ENCODE measurements at places on chromosomes 4 and X.

DNA sequence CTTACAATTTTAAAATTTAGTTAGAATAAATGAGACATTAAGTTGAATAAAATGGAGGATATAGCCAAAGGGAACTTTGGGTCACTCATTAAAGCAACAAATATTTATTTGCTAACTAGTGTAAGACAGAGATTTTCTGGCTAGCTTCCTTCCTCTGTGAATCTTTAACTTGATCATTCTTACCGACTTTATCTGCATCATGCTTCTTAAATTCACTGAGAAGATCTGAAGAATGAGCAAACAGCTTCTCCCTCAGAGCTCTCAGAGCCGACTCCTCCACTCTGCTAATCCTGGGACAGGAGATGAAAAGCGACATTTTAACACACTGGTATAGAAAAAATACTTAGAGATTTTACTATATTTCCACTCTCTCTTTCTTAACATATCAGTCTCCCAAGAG, 35.1 kb downstream of the PPEF2 start:
- no peak for DNase-seq

DNA sequence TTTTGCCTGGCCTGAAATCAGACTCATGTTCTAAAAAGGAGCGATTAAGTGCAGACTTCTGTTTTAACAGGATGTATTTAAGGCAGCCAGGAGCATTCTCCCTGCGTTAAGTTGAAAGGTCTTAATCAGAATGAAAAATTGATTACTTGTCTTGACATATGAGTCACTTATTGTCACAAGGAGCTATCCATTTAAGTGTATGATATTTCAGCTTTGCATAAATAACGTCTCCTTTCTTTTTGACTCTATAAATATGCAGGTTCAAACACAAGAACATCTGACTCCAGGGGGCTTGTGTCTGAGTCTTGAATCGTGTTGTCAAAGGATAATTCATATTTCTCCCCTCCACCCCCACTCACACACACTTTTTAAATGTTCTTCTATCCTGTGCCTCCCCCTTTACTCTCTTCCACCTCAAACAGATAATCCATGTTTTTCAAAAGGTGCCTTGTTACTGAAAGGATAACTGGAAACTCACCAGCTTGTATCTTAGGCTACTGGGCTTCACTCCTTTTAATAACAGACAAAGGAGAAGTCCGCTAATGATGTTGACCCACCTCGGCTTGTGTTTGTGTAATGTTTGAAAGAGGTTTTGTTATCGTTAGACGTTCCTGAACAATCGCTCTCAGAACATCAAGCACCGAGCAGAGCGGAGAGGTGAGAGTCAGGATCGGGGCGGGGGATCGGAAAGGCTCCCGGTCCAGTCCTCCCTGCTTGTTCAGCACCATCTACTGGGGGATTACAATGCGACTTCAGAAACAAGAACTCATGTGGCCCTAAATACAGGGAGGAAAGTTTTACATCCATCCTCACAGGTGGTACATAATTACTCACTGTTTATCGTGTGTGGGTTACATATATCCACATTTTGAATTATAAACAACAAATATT, 107.5 kb upstream of the RPL34 start:
- DNase-seq: no peak

- no peak for DNase-seq
These were observed at the start of gene LRRC66 for GRCh38 chr4:52019936-52020657. Gene LRRC66, minus strand, starts transcription at chr4:52020363. Its CDS starts 2,750 bp downstream, at chr4:52017613.

- no peak for DNase-seq
These were observed 112.9 kb downstream of the CEP44 start for GRCh38 chr4:174396599-174397110.

DNA sequence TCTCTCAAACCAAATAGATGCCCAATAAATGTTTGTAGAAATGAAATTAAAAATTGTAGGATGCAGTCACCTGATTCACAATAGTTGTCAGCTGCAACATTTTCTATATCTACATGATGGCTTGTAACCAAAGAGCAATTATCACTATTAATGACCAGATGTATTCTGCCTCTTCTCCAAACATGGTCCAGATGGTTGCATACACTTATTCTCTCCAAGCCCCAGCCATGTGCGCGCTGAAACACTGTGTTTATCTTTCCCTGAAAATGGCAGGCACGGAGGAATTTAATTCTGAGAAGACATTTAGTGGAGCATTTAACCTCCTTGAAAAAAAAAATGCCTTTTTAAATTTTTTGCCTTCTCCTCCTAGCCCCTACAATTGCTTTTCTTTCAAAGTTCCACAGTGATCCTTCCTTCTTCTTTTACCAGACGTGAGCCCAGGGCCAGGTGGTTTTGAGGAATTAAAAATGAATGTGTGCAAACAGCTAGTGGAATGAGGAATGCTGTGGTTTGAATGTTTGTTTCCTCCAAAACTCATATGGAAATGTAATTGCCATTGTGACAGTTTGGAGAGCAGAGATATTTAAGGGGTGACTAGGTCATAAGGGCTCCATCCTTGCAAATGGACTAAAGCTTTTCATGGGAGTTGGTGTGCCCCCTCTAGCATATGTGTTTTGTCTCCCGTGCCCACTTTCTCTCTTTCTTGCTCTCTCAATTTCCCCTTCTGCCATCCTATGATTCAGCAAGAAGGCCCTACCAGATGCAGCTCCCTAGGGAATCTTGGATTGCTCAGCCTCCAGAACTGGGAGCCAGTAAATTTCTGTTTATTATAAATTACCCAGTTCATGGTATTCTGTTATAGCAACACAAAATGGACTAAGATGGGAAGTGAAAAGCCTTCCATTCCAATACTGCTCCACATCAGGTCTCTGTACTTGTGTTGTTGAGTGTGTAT, 136.0 kb downstream of the GABRB1 start:
- DNase-seq: no peak

- no peak for DNase-seq
These were observed 3.0 kb downstream of the GRIPAP1 start for GRCh38 chrX:48999030-48999429.

DNA sequence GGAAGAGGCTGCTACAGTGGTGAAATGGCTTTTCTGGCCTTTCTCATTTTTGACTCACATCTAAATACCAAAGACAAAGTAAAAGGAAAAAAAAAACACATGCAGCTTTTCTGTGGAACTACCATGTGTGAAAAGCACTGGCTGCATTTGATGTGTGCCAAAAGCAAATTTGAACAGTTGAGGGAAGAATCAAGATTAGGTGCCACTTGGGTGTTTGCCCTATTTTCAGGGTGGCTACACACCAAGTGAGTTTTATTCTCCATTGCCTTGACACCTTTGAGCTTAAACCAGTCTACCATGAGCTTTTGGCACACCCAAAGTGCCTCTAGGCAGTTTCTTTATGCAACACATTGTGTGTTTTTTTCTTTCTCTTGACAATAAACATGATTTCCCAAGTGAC, 423.9 kb downstream of the FAM133A start:
- DNase-seq: no peak

DNA sequence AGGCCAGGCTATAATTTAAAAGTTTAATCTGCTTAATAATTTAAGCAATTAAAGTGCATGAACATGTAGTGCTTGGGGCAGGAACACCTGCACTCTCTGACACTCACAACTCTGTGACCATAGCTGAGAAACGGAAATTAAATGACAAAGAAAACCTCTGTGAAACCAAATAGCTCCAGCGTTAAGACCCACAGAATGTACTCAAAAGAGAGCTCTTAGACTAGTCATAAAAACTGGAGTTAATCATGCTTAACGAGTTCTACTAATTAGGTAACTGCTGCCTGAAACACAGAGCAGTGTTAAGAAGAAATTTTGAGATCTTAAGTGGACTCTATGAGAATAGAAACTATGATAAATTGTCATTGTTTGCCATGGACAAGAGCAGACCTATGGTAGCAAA, 174.4 kb upstream of the SPIN4 start:
- no peak for DNase-seq

GRCh38 chr4:173056271-173056670, 112.3 kb upstream of the GALNT7 start:
- DNase-seq: no peak

GRCh38 chr4:159171287-159171686, 68.4 kb downstream of the RAPGEF2 start:
- DNase-seq: no peak

GRCh38 chr4:2808001-2808400, 15.1 kb downstream of the SH3BP2 start:
- no peak for DNase-seq
